NT2/D1 (cell line): ENCODE measurements at places on chromosomes 6 and 20.

DNA sequence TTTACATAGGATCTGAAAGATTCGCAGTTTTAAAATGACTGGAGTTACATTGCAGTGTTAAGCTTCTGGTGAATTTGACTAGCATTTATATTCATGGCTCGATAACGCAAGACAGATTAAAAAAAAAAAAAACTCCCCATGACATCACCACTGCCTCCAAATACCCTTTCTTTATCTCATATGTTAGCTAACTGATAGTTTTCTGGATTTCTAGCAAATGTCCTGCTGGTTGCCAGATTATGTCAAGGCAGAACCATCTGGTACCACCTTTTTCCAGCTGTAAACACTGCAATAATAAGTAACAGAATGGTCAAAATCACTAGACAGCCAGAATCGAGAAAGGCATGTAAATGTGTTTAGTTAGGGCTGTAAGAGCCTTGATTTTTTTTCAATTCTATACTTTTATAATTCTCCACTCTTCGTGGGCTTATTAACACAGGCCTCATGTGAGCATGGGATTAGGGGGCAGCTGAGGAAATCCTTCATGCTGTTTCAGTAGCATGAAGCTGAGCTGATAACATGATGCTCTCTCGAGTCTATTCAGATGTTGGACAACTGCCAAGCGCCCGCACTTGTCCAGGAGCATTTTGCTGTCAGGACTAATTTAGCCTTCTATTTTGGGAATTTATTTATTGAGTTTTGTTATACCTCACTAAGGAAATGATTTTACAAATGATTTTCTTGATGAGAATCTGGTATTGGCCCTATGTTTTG lies 166.0 kb upstream of the SCGN start:
- DNase-seq, result no peak

DNA sequence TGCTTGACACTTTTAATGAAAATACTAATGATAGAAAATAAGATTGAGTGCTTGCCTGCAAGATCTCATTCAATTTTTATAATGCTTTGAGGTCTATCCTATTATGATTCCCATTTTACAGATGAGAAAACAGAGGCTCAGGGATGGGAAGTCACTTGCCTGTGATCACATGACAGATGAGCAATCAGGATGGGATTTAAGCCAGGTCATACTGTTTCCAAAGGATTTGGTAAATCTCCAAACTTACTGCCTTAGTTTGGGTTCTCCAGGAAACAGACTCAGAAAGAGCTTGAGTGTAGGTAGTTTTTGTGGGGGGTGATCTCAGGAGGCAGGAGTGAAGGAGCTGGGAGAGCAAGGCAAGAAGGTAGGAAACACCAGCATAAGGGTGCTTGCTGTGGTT lies 456.3 kb downstream of the MAFB start:
- DNase-seq, result no peak

GRCh38 chr20:3645309-3646066 lies 17.7 kb downstream of the GFRA4 start:
- no peak for DNase-seq

- no peak for DNase-seq
These were observed 8.8 kb upstream of the TRIM31 start for GRCh38 chr6:30121446-30122366.

- DNase-seq, result no peak
These were observed 241.5 kb downstream of the NRN1 start for GRCh38 chr6:5765141-5765760.

- DNase-seq, result no peak
These were observed 176.6 kb downstream of the MRPL14 start for GRCh38 chr6:43950731-43951062.

DNA sequence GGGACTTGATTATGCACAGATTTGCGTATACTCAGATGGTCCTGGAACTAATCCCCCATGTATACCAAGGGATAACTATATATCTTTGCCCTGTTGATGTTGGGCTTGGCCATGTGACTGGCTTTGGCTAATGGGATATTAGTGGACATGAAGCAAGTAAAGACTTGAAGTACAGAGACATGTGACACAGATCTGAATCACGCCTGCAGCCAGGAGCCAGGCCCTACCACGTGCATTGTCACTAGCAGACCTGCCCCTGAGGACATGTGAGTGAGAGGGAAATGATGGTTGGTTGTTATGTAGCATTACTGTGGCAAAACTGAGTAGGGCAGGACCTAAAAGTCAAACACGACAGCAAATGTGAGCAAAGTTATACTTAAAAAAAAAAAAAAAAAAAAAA lies 155.7 kb downstream of the AKAP7 start:
- DNase-seq, result no peak

- DNase-seq, result no peak
These were observed 46.0 kb downstream of the SIRPA start for GRCh38 chr20:1941226-1941625.

DNA sequence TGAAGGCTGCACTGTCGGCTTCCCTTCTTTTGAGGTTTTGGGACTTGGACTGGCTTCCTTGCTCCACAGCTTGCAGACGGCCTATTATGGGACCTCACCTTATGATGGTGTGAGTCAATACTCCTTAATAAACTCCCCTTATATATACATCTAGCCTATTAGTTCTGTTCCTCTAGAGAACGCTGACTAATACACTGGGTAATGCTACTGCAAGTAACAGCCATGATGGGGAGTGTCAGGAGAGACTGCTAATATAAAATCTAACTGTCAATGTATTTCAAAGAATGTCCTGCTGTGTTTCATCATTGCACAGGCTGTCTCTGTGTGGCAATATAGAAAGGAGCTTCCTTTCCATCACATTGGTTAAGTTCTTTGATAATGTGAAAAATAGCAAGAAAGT lies 57.7 kb upstream of the UST start:
- no peak for DNase-seq

DNA sequence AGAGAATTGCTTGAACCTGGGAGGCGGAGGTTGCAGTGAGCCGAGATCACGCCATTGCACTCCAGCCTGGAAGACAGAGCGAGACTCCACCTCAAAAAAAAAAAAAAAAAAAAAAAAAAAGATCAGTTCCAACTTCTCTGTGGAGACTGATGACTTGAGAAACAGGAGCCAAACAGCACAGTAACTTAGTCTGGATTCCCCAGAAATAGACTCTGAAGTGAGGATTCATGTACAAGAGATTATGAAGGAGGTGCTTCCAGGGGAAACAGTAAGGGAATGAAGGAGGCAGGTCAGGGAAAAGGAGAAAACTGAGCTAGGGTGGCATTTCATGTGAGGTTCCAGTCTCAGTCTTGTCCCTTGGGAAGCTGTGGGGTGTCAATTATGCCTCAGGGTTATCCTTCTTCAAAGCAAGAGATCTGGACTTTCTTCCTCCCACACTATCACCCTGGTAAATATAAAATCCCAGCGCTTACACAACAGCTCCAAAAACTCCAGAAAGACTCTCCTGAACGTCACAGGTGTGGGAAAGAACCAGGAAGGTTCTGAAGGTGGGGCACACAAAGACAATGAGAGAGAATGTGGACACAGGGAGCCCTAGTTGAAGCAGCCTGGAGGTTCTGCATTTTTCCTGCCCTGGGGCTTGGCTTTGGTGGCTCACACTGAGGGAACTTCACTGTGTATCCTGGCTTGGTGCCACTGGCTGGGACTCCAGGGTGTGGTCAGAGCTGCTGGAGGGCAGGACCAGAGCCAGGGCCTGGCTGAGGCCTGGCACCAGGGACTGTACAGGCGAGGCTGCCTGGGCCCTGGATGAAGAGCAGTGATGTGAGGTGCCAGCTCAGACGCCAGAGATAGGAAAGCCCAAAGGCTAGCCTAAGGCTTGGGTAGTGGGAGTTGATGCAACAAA lies 46.8 kb downstream of the PCNA start:
- no peak for DNase-seq

DNA sequence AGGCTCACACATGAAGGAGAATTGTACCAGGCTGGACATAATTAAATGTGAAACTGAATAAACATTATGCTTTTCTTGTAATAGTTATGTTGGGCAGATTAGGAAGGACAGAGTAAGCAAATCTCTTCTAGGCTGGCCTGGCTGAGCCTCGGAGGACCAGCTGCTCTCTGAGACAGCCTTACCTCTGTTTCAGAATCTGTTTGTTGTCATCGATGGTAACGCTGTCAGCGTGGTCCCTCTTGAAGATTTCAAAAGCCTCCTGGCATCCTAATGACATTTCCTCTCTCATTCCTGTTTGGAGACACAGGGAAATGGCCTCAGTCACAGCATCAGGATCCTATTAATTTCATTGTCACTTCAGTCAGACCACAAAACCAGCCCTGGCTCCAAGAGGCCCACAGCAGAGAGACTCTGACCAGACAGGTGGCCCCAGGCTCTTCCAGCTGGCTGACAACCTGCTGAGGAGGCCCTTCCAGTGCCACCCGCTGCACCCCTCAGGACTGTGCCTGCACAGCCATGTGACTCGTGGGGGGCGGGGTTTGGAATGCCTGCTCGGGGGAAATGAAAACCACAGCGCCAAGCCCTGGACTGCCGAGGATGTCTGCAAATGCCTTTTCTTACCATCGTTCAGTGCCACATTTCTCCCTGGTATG lies 108.5 kb upstream of the KCNK16 start:
- no peak for DNase-seq

- DNase-seq, result no peak
These were observed 254.4 kb upstream of the POU3F2 start for GRCh38 chr6:98579941-98580340.

- DNase-seq, result no peak
These were observed 45.9 kb upstream of the SPTLC3 start for GRCh38 chr20:12962895-12963294.

DNA sequence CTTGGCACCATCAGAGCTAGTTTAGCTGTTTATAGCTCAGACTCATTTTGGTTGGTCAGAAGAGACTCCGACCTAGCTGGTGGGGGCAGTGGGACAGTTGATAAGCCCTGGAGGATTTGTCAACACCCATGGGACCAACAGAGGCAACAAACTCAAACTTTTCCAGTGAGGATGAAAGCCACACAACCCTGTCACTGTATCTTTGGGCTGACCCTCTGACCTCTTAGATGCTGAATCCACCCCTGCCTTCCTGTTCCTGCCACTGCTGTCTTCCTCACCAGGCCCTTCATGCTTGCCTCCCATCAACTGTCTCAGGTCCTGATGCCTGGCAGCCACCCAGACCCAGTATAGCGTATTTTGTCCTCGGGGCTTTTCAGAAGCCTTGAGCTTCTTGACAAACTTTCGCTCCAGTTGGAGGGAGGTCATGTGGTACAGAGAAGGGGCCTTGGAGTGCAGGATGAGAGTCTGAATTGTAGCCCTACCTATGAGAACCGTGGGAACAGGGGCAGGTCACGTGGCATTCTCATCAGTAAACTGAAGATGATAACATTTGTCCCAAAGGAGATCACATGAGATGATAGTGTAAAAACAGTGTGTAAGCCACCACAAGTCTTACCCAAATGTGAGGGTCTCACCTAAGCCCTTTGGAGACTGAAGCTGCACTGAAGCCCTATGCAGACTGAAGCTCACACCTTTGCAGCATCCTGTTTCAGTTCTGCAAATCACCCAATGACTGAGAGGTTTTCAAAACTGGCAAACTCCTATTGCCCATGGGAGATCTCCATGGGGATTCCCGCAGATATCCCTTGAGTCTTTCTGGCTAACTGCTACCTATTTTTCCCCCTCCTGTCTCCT lies 72.0 kb upstream of the F13A1 start:
- no peak for DNase-seq

DNA sequence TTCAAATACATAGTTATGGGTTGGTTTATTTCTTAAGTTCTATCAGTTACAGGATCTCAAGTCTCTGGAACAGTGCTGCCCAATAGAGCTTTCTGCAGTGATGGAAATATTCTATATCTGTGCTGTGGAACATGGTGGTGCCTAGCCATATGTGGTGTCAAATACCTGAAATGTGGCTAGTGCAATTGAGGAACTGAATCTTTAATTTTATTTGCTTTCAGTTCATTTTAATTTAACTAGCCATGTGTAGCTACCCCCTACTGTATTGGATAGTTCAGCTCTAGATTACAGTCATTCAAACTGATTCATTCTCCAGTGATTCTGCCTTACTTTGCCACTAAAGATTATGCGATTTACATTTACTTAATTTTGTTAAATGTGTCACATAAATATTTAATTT lies 503.2 kb downstream of the CDKAL1 start:
- DNase-seq, result no peak

DNA sequence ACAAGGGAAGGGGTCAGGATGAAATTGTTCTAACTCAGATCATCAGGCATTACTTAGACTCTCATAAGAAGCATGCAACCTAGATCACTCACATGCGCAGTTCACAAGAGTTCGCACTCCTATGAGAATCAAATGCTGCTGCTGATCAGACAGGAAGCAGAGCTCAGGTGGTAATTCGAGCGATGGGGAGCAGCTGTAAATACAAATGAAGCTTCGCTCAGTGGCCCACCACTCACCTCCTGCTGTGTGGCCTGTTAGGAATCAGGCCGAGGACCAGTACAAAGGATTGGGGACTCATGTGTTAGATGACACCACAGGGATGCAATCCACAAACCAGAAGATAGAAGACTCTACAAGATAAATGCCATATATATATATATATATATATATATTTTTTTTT lies 31.5 kb upstream of the TOP1 start:
- DNase-seq, result peak; percentile 28

DNA sequence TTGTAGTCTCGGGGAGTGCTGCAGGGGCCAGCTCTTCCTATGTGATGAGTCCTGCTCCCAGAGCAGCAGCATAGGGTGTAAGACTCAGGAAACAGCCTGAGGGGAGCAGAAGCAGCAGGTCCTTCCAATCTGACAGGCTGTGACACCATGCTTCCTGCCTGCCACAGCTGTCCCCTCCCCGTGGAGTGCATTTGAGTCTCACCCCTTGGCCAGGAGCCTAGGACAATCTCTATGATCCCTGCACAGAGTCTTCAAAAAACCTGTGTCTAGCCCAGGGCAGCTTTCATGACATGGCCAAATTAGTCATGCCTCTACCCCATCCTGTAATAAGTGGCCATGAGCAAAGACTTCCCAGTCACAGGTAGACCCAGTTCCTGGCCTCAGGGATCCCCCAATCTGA lies 23.1 kb upstream of the LRFN2 start:
- no peak for DNase-seq

DNA sequence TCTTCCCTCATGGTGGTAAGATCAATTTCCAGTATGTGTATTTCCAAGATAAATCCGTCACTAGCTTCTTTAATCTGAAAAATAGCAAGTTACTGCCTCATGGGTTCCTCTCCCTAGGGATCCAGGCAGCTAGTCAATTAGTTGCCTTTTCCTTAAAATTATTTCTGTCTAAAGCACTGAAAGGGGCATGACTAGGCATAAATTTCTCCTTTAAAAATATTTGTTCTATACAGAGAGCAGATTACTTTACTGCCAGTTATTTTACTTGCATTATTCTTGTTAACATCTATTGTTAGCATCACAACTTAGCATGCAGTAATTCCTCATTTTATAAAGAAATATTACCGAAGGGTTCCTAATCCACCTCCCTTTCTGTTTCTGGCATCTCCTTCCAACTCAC lies 1.4 kb downstream of the MTCL3 start:
- DNase-seq, result no peak

GRCh38 chr20:38645351-38645750 lies 43.7 kb downstream of the ARHGAP40 start:
- DNase-seq, result no peak

DNA sequence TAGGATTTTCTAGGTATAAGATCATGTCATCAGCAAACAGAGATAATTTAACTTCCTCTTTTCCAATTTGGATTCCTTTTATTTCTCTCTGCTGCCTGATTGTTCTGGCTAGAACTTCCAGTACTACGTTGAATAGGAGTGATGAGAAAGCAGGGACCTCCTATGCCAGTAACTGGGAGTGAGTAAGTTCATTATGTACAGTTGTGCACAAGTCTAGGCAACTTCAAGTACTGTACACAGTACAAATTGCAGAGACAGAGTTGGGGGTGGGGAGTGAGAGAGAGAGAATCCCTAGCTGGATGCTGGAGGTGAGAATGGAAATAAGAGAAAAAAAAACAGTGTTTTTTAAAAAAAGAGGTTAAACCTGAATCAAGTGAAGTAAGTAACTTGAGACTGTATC lies 210.2 kb downstream of the MMUT start:
- DNase-seq, result no peak
